ENCODE measurements at places on chromosomes 1 and 21.

DNA sequence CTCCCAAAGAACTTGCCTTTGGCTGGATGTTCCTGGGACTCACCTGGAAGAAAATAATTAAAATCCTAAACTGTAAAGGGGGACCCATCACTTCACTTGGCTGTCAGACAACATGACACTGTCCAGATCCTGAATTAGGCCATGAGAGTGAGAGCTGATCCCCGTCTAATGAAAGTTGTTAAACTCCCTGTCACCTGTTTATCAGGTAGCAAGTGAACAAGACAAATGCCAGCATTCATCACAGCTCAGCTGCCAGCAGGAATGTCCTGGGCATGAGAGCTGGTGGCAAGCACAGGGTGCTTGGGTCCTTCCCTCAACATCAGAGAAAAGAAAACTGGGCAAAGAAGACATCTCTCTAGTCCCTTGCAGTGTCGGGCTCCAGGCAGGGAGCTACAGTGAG is 23.8 kb downstream of the PMVK start:
- DNase-seq = no peak

DNA sequence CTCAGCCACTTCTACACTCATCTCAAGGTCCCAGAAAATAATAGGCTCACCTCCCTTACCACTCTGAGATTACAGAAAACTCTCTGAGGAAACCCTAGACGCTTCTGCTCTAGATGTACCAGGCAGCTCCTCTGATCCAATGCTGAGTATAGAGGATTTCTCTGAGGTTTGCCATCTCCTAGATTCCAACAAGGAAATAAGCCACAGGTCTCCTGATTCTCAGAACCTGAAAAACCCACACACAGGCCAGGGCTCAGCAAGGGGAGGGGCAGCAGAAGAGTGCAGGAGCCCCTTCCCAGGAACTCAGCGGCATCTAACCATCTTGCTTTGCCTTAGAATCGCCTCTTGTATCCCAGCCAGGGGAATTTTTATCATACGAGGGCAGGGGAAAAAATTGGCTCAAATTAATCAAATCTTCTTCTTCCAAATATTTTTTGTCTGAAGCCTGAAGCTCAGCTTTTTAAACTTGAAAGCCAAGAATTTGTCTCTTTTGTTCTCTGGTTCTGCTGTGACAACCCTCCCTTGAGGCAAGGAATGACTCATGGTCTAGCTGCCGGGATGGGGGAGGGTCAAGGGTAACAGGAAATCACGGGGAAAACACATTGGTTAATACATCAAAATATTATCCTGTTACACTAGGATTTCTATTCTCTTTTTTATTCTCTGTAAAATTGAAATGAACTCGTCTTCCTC is 30.8 kb downstream of the GORAB start:
- DNase-seq = no peak

- DNase-seq = no peak
Measured at GRCh38 chr1:27676410-27676809, 4.4 kb upstream of the IFI6 start.

GRCh38 chr1:168285971-168286927 is 5.6 kb downstream of the TBX19 start:
- DNase-seq = no peak

- DNase-seq = peak; percentile 7
Measured at GRCh38 chr1:159889821-159890252, 10.1 kb downstream of the CFAP45 start.

DNA sequence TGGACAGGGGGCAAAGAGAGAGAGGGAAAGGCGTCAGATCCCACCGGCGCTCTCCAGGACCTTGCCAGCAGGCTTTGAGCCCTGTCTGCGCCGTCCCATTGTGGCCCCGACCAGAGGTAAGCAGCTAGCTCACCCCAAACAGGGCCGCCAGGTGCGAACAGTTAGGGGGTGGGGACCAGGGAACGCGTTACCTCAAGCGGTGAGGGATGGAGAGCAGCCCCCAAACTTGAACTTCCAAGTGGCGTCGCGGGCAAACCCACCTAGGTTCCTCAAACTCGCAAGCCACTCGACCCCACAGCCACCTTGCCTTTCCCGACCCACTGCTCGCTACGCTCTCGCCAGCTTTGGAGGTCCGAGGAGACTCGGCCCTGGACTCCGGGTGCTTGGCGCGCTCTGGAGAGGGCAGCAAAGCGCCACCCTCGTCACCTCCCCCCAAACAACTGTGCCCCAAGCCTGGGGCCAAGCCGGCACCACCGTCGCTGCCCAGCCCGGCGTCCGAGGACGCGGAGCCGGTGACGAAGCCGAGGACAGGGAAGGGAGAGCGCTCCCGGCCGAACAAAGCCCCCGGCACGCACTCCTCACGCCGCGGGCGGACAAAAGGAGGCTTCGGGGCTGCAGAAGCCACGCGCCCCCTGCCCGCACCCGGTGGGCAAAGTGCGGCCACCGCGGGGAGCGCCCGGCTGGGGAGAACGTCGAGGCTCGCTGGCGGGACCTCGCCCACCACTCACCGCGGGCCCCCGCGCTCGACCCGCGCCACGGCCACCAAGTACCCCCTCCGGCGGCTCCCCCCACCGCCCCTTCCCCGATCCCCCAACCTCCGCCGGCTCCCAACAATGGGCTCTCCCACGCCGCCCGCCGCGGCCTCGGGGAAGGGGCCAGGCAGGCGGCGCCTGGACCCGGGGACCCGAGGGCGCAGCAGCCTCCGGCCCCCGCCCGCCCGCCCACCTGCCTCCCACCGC is 976 bp downstream of the SSBP3 start:
- DNase-seq = peak; percentile 9

GRCh38 chr1:61054601-61054993 is 27.8 kb upstream of the NFIA start:
- DNase-seq = no peak
